ENCODE measurements at places on chromosomes 16 and 17.

- no peak for DNase-seq
These were observed 21.1 kb downstream of the NPTX1 start for GRCh38 chr17:80455336-80455710.

DNA sequence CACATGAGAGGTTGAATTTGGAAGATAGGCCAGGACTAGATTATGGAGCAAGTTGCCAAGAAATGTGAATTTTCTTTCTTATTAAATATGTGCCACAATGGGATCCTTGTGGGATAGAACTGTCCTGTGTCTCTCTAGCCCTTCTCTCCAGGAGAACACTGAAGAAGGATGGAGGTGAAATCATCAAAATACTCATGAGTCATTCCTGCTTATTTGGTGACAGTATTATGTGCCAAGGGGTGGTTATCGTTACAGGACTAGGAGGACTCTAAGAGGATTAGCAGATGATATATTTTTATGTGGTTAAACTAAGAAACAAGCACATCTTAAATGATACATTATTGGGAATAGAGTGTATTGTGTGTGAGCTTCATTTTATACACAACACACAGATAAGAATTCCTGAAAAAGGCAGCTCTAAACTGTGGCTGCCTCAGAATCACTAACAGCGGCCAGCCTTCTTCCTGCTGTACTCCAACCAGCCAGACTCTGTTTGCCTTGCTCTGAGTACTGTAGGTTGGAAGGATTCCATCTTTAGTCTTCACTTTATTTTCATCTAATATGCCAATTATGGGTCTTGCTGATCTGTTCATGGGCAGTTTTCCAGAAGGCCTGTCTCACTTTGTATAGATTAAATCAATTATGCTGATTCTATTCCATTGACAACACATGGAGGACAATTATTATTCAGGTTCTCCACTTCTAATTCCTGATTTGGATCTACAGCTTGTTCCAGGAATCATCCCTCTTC lies 325.8 kb downstream of the ABCC12 start:
- no peak for DNase-seq

- no peak for DNase-seq
These were observed 18.2 kb downstream of the LASP1NB start for GRCh38 chr17:38943607-38944006.

- DNase-seq, result no peak
These were observed 1.5 kb upstream of the CARD14 start for GRCh38 chr17:80168371-80168770.

GRCh38 chr17:61537264-61537771 lies 53.7 kb downstream of the NACA2 start:
- no peak for DNase-seq

GRCh38 chr17:76688165-76688622 lies 22.6 kb downstream of the MXRA7 start:
- DNase-seq, result peak; percentile 77

DNA sequence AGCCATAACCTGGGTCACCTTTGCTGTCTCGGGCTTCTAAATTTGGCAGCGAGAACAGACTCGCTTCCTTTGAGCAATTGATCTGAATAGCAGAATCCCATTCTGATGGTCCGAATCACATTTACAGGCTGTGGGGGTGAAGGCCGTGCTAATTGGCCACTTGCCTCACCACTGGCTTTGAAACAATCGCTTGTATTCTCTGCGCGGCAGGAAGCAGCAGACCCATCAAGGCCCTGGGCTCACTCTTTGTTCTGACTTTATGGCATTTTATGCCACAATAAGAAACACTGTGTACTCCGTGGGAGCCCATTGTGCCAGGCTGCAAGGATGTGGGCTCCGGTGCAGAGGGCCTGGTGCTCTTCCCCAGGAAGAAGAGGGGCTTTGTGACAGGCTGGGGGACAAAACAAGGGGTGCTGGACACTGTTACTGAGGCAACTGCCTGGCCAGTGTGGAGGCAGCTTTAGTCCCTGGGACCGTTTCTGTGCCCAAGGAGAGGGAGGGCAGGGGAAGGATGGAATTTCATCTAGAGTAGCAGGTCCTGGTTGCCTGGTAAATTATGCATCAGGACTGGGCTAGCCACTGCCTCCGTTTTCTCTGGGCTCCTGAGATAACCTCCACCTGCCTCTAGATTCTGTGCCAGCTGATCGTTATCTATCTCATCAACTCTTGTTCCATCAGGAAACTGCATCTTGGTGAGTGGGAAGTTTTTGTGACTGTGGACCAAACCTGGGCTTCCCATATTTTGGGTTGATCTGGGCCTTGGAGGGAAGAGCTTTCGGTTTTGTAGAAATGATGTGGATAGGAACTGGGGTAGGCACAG lies 78.5 kb downstream of the MRC2 start:
- peak; percentile 71 for DNase-seq

DNA sequence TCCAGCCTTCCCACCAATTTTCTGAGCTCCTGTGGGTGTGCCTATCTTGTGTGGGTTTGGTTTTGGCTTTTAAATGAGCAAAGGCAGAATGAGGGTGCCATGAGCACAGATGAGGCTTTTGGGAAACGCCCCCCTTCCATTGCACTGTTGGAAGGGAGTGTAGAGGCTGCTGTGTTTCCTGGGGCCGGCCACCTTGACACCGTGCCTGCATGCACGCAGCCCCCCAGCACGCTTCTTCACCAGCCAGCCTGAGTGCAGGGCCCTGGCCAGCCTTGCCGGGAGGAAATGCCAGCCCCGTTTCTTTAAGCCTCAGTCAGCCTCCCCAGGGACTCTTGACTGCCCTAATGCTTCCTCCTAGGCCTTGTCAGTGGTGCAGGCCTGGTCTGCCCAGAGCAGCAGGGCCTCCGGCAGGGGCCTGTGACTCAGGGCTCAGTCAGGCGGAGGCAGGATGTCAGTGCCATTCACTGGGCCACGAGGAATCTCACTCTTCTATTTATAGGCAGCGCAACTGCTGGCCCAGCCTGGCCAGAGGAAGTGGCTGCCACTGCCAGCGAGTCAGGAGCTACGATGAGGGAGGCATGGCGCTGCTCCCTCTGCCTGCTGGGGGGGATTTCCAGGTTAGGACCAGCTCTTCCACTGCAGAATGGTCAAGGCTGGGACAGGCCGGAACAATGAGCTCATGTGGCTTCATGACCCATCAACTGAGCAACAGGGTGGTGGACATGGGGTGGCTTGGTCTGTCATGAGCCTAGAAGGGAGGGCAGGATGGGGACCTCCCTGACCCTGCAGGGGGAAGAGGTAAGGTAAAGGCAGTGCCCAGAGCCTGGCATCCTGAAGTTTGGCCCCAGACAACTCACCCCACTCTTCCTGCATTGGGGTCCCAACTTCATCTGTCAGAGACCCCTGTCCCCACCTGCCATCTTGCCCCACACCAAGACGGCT lies 205.2 kb downstream of the RAB11FIP4 start:
- DNase-seq, result peak; percentile 92

GRCh38 chr16:14539156-14539555 lies 90.9 kb downstream of the PARN start:
- no peak for DNase-seq

DNA sequence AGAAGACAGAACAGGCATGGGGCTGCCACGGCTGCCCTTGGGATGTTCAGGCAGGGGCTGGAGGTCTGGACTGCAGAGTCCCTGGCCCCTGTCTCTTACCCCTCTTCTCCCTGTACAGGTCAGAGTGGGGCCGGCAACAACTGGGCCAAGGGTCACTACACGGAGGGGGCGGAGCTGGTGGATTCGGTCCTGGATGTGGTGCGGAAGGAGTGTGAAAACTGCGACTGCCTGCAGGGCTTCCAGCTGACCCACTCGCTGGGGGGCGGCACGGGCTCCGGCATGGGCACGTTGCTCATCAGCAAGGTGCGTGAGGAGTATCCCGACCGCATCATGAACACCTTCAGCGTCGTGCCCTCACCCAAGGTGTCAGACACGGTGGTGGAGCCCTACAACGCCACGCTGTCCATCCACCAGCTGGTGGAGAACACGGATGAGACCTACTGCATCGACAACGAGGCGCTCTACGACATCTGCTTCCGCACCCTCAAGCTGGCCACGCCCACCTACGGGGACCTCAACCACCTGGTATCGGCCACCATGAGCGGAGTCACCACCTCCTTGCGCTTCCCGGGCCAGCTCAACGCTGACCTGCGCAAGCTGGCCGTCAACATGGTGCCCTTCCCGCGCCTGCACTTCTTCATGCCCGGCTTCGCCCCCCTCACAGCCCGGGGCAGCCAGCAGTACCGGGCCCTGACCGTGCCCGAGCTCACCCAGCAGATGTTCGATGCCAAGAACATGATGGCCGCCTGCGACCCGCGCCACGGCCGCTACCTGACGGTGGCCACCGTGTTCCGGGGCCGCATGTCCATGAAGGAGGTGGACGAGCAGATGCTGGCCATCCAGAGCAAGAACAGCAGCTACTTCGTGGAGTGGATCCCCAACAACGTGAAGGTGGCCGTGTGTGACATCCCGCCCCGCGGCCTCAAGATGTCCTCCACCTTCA lies 11.7 kb downstream of the TUBB3 start:
- no peak for DNase-seq

DNA sequence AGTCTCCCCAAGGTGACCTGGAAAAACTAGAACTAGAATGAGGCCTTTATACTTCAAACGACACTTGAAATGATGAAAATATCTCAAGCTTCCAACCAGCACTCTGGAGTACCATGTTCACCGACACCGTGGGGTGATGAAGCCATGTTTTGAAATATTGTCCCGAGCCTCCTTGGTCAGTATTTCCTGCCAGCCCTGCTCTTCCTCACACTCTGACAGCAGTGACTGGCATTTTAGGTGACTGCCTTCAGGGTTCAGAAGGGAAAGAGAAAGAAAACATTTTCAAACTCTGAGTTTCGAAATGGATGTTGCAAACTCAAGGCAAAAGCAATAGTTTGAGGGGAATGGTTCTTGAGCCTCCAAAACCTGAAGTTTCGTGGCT lies 39.3 kb upstream of the IRX6 start:
- DNase-seq, result no peak

GRCh38 chr17:16313139-16314090 lies 39.9 kb downstream of the CENPV start:
- DNase-seq, result no peak

DNA sequence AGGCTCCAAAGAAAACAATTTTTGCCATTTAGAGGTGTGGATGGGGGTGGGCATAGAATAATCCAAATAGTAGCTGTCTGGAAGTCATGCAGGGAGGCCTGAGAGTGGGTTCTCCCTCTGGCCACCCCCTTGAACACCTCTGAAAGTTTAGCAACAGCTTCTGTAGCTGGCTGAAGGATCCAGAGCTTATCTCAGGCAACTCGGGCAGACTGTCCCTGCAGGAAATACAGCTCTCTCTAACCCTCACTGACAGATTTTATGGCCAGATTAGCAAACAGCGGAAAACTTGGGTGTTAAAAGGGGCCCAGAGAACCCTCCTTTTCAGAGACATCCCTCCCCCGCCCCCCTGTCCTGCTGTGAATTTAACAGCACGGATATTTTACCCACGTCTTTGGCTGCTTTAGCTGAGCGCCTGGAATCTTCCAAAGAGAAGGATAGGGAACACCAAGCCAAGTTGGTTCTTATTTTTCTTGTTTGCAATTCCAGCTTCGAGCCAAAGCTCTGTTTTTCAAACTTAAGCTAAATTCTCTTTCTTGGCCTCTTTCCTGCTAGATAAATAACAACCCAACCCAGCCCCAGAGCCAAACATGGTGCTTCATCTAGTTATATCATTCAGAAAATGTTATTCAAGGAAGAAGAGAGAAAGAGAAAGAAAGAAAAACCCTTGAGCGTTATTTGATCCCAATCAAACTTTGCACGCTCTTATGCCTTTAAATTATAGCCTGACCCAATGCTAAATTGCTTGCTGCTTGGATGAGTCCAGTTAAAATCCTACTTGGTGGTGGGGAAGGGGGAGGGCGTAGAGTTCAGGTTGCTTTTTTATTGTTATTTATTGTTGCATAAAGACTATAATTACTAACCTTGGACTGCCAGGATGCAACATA lies 2.3 kb upstream of the HOXB2 start:
- DNase-seq, result peak; percentile 43

- DNase-seq, result no peak
These were observed 9.3 kb upstream of the CARD14 start for GRCh38 chr17:80160536-80160935.

- peak; percentile 93 for DNase-seq
These were observed 4.2 kb downstream of the ARMC7 start for GRCh38 chr17:75113798-75114551.

DNA sequence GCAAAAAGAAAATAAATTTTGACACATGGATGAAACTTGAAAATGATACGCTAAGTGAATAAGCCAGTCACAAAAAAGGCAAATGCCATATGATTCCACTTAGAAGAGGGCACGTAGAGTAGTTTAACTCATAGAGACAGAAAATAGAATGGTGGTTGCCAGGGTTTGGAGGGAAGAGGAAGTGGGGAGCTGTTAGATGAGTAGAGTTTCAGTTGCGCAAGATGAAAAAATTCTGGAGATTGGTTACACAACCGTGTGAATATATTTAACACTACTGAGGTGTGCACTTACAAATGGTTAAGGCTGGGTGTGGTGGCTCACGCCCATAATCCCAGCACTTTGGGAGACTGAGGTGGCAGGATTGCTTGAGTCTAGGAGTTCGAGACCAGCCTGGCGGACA lies 93.4 kb upstream of the TMEM132E start:
- DNase-seq, result no peak

- DNase-seq, result no peak
These were observed 245.8 kb downstream of the SOX9 start for GRCh38 chr17:72366626-72367025.

GRCh38 chr17:55897301-55897700 lies 146.4 kb downstream of the PCTP start:
- DNase-seq, result no peak

GRCh38 chr17:72778169-72779151 lies 314.0 kb downstream of the SLC39A11 start:
- DNase-seq, result no peak

DNA sequence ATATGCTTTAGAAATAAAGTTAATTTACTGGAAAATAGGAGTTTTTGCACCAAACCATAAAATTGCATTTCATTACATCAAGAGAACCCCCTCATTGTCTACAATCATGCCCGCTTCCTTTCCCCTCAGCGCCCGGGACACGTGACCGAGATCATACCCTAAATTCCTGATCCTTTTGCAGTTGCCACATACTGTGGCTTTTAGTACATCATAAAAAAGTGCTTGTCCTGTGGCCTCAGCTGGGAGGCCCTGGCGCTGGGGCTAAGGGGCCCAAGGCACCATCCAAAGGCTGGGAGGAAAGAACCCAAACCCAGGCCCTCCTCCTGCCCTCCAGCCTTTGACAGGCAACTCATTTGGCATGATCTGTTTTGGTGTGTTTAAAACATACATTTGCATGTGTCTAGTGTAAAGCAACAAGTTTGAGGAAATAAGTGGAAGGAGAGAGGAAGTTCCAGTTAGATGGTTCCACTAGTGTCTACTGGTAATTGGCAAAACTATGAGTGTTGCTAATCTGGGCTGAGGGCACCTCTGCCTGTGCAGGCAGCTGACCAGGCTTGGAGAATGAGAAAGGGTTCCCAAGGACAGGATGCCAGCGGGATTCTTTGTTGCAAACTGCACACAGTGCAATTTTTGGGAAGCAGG lies 6.0 kb downstream of the CDK5R1 start:
- DNase-seq, result no peak

- no peak for DNase-seq
These were observed 26.0 kb downstream of the DHRS7B start for GRCh38 chr17:21152731-21153130.

- no peak for DNase-seq
These were observed 240 bp downstream of the WBP2 start for GRCh38 chr17:75854881-75855309.

GRCh38 chr16:85601272-85601639 lies 11.9 kb upstream of the GSE1 start:
- DNase-seq, result no peak

GRCh38 chr17:79707931-79708891 lies 22.5 kb upstream of the ENPP7 start:
- no peak for DNase-seq

Measured in cardiac septum (tissue), 1 donor.